Body of pancreas (tissue), 4 donors: ENCODE measurements at places on chromosomes 3 and 15.

GRCh38 chr15:92277776-92278175 is 115.9 kb upstream of the ST8SIA2 start:
- no peak for DNase-seq

DNA sequence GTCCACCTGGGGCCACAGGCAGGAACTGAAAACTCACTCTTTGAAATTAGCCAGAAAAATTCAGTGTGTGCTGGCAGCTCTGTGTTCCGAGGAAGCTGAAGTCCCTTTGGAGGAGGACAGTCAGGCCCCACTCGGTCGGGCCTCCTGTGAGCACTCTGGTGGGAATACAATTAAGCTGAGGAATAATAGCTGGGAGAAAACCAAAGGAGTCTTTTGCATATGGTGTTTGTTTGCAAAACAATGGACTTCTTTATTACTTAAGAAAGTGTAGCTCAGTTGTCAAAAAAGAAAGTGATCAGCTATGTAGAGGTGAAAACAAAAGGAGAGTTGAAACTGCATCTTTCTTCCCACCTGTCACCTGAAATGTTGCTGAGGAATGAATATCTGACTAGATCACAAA is 202.5 kb downstream of the MEIS2 start:
- DNase-seq = no peak

GRCh38 chr3:126894475-126894874 is 88.4 kb upstream of the PLXNA1 start:
- no peak for DNase-seq

DNA sequence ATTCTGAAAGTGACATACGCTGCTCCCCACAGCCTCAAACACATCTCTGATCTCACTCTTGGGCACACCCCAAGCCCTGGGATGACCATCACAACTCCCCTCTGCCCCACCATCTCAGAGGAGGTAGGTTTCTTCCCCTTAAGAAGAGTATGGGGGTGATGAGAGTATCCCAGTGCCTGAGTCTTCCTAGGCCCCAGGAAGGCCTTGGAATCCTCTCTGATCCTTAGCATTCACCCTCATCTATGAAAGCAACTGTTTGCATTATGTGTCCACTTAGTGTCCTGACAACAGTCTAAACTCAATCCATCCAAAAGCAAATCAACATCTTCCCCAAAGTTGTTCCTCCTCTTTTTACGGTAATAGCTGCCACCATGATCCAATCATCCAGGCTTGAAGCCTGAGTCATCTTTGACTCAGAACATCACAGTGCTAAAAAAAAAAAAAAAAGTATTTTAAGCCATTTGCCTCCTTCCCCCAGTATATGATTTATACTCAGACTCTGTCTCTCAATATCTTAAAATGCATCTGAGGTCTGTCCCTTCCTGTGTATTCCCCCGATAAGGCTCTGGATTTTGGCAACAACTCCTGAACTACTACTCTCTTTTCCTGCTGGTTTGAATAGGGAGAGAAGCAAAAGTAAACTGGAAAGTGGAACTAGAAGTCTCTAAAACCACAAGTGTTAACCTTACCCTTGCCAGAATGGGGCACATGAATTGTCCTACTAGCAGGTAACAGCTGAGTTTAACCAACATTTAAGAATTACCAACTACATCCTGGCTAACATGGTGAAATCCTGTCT is 22.5 kb downstream of the POPDC2 start:
- DNase-seq = no peak

- DNase-seq = no peak
These were observed 13.8 kb downstream of the PTPN9 start for GRCh38 chr15:75565062-75565970.

- DNase-seq = peak; percentile 85
These were observed 7.0 kb upstream of the CD276 start for GRCh38 chr15:73677146-73677607.

DNA sequence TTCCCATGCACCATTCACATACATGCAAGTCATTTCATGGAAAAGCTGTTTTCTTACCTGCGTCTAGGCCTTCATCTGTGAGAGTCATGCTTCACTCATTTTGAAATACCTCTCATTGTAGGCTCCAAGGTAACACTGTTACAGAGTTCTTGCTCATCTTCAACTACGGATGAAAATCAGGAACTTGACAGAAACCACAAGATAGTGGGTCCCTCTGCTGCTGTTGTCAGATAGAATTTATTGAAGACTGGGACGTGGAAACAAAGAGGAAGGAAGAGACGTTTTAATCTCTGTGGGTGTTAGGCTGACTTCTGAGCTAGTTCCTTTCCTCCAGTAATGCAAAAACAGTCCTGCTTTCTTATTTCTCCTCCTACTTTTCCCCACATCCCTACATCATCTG is at the start of gene P2RY14:
TSS of gene P2RY14 (minus strand) at position 313 of the 400 bp plus-strand sequence. CDS start 64,226 bp downstream, outside the sequence.
- no peak for DNase-seq

GRCh38 chr3:107969525-107969924 is 121.3 kb downstream of the CD47 start:
- no peak for DNase-seq

- no peak for DNase-seq
These were observed 14.8 kb downstream of the ABCF3 start for GRCh38 chr3:184200825-184201224.

GRCh38 chr3:18061737-18062656 is 319.6 kb upstream of the TBC1D5 start:
- DNase-seq = no peak

DNA sequence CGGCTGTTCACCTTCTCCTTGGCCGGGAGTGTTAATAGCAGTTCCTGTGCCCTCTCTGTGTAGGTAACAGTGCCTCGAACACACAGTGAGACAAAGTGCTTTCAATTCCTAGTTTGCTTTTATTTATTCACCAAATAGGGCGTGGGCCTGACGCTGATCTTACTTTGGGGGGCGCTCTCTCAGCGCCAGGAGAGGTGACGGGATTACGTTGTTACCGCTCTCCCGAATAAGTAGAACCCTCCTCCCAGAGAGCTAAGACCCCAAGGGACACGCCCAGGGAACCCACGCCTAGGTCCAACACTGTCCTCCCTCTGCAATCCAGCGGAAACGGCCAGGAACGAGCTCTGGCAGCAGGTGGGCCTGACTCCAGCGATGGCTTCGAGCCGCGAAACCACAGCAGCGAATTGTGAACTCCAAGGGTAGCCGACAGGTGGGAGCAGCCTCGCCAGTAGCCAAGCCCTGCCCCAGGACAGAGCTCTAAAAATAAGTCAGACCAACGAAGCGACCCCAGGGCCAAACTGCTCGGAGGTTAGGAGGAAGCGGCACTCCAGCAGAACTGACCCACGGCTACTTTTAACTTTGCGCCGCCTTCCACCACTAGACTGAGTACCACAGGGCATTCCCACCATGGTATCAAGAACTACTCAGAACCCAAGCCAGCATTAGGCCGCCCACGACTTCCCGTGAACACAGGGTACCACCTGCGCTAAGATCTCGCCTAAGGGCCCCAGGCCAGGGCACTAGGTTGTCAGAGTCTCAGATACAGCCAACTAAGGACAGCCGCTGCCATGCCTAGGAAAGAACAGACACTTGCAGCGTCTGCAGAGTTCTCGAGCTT is 1.6 kb upstream of the SIN3A start:
- DNase-seq = peak; percentile 57

DNA sequence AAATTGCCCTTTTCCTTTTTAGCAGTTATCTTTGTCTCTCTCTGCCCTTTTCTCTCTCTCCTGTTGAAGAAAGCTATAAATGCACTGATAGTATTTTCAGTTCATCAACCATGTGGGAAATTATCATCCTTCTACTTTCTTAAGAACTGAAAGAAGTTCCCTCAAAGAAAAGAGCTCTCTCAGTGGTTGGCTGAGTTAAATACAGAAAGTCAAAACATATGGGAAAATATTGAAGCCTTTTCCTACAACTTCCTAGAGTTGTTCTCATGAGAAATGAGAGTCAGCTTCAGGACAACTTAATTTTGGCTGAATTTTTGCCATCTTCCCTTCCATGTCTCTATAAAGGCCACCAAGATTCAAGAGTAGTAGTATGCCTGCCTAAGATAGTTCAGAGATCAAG is 96.7 kb downstream of the NFKBIZ start:
- DNase-seq = no peak

GRCh38 chr3:46453526-46454208 is 11.0 kb downstream of the LTF start:
- DNase-seq = no peak

DNA sequence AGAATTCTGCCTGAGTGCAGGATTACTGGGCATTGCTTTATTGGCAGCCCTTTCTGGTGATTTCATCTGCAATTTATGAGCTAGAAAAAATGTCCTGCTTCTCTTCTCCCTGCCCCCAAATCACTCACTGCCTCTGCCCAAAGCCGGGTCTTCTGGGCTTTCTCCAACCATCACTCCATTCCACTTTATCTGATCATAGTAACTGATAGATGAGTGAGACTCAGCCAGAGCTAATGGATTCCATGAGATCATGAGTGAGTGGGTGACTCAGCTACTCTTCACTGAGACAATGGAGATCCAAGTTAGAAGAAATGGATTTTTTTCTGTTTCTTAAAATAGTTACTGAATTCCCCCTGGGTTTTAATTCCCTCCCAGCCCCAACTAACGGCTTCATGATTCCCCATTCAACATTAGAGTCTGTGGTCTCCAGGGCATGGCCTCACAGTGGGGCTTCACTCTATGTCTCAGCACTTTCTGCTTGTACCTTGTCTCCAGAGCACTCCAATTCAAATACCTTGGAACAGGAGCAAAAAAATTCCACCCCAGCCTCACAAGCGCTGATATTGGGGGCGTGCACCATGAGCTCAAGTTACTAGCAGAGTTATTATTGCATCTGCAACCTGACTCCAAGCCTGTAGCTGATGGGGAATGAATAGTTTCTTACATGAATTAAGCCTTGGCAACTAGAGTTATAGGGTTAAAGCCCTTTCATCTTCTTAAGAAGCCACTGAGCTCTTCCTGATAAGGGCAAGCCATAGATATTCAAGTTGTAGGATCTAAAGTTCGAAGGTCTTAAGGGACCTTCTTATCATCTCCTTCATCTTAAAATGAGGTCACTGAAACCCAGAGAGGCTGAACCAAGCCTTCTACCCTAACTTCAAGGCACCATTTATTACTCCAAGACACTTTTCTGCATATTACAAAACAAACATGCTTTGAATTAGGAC is 85.9 kb downstream of the AGBL1 start:
- no peak for DNase-seq

GRCh38 chr3:171817074-171817800 is 7.0 kb upstream of the PLD1 start:
- no peak for DNase-seq

DNA sequence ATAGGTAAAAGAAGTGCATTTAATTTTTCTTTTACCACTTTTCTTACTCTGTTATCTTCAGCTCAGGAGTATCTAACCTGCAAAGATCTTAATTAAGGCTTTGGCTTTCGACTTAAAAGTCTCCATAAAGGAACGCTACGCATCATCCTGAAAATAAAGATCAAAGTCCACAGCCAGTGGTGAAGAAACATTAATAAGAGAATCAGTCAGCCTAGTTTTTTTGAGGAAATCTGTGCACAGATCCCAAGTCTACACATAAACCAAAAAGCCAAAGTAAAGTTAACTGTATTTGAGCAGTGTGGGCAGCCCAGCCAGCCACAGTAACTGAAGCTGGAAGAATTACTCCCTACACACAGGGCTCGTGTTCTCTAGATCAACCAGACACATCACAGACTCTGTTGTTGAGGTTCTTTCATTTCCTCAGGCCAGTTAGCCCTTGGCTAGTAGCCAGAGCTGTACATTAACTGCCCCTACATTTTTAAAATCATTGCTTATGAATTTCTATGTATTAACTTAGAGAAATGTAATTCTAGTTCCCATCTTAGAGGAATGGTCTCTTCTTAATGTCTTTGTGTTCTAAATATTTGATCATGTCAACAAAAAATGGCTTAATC is 6.9 kb downstream of the LRRC2 start:
- no peak for DNase-seq

DNA sequence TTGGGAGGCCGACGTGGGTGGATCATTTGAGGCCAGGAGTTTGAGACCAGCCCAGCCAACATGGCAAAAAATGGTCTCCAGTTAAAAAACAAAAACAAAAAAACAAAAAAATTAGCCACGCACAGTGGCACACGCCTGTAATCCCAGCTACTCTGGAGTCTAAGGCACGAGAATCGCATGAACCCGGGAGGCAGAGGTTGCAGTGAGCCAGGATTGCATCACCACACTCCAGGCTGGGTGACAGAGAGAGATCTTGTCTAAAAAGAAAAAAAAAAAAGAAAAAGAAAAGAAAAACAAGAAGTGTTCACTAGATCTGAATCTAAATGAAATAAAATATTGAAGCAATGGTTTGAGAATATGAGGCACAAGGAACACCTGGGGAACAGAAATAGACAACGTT is 36.7 kb downstream of the SLC9A9 start:
- DNase-seq = no peak

GRCh38 chr15:74132681-74133651 is 2.6 kb downstream of the ISLR2 start:
- DNase-seq = no peak

DNA sequence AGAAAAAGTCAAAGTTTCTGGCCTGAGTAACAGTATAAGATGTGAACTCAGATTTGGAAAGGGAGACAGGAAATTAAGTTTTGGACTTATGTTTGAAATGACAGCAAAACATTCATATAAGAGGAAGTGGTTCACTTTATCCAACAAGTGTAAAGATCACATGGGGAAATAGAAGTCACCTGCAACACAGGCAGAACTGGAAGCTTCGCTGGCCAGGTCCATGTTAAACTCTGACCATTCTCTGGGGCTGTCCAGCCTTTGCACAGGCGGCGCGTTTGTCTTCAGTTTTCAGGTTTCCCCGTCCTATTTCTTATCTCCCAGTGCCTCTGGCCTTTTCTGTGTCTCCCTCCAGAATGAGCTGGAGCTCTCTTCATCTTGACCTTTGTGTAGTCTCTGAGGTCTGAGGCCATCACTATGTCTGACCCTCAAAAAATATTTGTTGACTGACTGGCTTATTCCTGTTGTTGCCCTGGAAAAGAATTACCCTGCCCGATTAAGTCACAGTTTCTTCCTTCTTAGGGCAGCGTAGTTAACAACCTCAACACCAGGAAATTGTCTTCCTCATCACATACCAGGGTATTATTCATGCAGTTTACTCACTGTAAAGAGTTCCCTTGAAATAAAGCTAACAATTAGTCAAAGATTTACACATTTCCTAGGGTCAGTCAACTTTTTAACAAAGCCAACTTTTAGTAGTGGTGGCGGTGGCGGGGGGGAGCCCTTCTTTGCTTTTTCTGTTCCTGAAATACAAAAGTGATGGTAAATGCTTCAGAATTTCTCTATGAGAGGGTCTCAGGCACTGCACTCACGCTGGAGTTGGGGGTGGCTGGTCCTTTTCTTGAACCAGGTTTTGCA is 959 bp upstream of the RASA2 start:
- DNase-seq = no peak

DNA sequence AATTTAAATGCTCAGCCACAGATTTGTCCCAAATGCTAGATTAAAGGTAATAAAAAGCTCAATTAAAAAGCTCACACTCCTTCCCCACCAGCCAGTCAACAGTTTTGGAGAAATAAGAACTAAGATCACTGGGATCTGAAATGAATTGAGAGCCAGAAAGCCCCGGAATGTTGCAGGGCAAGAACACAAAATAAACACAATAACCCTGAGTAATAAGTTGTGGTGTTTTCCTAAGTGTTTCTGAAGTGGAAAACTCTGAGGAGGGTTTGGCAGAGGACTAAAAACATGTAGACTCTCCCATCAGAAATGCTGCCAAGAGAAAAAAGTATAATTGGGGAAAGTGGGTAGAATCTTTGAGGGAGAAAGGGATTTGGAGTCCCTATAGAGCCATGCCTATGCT is 127.8 kb downstream of the ABI3BP start:
- DNase-seq = no peak
